ENCODE measurements at places on chromosomes 4 and X.

DNA sequence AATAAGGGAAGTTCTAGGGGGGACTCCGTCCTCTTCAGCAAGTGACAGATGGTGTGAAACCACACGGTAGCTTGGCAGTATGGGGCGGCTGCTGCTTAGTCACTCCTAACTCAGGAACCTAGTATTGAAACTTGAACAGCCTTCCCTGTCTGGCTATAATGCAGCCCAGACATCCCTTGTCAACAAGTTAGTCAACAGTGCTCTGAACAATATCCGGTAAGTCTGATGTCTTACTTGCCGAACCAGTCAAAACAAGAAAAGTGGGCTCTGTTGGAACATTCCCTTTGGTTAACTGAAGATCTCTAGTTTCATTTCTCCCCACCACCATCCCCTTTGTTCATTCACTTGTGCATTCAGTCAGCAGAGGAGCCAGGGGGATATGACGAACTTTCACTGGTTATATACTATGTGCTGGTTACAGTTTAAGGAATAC, 18.7 kb upstream of the CXCL13 start:
- no peak for DNase-seq

GRCh38 chr4:39118034-39118658, 56.1 kb downstream of the KLHL5 start:
- no peak for DNase-seq

- DNase-seq, result no peak
Measured at GRCh38 chr4:92814677-92815076, 510.9 kb downstream of the GRID2 start.

- no peak for DNase-seq
Measured at GRCh38 chrX:136237074-136237473, 14.1 kb downstream of the MAP7D3 start.

- DNase-seq, result no peak
Measured at GRCh38 chr4:78749972-78750727, 26.0 kb upstream of the BMP2K start.

- DNase-seq, result no peak
Measured at GRCh38 chr4:86608757-86609375, 14.8 kb downstream of the PTPN13 start.

DNA sequence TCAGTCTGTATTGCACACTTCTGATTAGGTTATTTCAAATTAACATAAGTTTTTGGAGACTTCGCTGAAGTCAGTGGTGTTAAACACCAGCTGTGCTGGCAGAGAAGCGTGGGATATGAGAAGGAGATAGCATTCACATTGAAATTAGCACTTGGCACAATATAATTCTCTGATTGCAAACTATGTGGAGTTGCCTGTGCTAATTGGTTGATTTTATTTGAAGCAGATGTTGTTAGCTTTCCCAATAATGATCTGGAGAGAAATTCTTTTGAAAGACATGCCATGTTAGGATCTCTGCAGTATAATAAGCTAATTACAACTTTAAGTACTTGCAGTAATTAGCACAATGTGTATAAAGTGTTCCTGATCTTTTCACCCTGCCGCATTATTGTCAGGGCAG, 367.4 kb upstream of the ARX start:
- no peak for DNase-seq

- DNase-seq, result no peak
Measured at GRCh38 chrX:39677978-39678791, 419.6 kb downstream of the BCOR start.

DNA sequence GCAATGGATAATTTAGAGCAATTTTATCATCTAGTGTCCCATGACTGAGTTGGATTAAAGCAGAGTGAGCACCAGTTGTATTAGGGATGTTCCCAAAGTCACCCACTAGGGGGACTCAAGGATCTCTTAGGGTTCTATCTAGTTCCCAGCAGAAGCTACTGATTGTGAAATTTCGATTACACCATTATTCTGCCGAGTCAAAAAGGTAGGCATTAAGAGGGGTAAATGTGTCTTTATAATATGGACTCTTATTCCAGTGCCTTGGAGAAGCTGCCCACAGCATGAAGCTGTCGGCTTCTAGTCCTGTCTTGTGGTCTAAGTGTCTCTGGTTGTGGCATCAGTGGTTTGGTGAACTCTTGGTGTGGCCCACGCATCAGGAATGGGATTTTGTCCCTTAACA, 53.3 kb downstream of the RGS12 start:
- DNase-seq, result peak; percentile 41

DNA sequence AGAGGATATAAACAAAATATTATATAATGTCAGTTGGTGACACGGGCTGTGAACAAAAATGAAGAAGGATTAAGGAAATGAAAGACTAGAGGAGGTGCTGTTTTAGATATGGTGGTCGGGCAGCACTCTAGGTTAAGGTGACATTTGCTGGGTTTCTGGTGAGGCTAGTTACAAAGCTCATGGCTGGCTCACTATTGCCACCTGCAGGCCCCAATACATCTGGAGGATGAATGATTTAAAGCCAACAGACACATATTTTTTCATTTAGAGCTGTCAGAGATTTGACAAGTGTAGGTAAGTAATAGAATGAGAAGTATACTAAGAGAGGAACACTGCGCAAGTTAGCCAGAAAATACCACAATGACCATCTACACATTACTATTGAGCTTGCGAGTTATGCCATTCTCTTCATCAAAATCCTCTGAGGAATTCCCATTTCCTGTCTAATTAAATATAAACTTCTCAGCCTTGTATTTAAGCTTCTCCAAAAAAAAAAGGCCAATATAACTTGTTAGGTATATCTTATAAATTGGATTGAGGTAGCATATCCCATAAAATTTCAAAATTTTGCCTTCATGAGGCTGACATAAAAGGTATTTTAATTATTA, 6.4 kb upstream of the FGG start:
- DNase-seq, result no peak

DNA sequence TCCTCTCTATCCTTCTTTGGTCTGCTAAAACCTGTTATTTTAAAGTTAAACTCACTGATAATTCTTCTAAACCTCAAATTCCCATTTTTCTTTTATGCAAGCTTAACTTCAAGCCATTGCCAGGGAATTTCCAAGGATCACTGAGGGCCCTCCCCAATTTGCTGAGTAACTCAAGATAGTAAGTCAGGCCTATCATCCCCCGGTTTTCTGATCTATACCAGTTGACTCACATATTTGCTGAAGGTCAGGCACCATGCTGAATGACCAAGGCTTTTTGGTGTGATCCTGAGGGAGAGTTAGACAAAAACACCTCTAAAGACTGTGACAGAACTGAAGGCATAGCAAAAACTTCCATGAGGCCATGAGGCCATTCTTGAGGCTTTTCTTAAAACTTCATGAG, 1301.9 kb downstream of the PCDH7 start:
- no peak for DNase-seq

DNA sequence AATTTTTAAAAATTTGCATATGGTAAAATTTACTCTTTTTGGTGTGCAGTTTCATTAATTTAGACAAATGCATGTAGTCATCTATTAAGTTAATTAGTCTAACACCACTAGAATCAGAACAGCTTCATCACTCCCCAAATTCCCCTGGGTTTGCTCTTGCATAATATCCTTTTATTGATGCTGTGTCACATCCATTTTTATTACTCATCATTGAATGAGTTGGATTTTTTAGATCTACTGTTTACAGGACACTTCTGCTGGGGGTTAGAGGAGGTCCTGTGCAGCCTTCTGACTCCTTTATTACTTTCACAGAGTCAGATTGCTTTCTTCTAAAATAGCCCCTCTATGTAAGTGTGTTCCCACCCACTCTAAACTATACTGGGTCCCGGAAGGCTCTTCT, 65.9 kb downstream of the MTHFD2L start:
- no peak for DNase-seq

GRCh38 chrX:94288325-94288724, 614.3 kb downstream of the FAM133A start:
- DNase-seq, result no peak

DNA sequence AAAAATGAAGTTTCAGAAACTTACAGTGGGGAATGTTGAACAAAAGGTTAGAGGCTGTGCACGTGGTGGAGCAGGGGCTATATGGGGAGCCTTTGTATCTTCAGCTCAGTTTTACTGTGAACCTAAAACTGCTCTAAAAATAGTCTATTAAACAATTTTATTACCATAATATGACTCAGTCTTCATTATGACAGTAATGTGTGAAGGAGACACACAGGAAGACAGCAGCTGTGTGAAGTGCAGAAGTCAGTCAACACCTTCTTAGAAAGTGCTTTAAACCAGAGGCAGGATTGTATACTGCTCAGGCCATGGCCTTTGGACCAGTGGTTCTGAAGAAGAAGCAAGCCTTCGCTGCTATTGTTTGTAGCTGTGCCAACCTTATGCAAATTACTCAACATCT, 89.7 kb downstream of the ARHGAP10 start:
- no peak for DNase-seq

GRCh38 chr4:135240796-135241195, 1039.2 kb upstream of the PABPC4L start:
- DNase-seq, result no peak

DNA sequence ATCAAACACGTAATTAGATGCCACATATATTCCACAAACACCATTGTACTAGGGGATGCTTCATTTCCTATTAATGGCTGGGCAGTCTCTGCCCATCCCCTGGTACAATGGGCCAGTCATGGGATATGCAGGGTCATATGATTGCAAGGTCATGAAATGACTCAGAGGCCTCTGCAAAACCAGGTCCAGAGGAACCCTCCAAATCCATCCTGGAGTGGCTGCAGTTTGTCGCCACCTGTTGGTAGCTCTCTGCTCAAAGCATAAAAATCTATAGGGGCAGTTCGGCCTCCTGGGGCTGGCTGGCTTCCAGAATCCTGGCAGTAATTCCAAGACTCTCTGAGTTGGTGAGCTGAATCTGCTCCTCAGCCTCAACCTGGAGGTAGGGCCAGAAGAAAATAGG, 22.9 kb upstream of the PUDP start:
- DNase-seq, result no peak

DNA sequence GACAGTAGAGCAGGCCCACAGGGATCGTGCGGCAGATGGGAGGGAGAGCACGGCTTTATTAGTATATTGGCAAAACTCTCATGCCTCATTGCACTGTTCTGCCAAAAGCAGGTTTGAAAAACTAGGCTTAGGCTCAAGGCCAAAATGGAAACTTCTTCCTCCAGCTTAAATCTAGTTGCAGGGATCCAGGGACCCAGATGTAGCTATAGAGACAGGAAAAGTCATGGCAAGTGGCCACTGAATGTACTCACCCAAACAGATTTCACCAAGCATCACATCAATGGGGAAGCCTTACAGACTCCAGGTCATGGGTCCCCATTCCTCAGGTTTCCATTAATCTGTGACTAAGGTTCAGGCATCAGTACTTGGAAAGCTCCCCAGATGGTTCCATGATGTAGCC, 149.2 kb downstream of the STK32B start:
- DNase-seq, result no peak

DNA sequence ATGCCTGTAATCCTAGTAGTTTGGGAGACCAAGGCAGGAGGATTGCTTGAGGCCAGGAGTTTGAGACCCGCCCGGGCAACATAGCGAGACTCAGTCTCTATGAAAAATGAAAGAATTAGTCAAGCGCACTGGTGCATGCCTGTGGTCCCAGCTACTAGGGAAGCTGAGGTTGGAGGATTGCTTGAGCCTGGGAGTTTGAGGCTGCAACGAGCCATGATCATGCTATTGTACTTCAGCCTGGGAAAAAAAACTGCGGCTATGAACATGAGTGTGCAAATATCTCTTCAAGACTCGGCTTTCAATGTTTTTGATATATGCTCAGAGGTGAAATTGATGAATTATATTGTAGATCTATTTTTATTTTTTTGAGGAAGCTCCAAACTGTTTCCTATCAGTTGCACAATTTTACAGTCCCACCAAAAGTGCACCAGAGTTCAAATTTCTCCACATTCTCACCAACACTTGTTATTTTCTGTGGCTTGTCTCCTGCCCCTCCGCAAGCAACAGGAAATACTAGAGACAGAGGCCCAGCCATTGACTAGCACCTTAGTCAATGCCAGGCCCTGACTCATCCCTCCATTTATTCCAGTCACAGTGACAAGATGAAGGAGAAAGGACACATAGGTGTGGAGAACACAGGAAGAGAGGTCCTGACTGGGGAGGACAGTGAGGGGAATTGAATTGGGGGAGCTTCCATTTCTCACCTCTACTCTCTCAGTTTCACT, 33.1 kb upstream of the ZNF41 start:
- no peak for DNase-seq

DNA sequence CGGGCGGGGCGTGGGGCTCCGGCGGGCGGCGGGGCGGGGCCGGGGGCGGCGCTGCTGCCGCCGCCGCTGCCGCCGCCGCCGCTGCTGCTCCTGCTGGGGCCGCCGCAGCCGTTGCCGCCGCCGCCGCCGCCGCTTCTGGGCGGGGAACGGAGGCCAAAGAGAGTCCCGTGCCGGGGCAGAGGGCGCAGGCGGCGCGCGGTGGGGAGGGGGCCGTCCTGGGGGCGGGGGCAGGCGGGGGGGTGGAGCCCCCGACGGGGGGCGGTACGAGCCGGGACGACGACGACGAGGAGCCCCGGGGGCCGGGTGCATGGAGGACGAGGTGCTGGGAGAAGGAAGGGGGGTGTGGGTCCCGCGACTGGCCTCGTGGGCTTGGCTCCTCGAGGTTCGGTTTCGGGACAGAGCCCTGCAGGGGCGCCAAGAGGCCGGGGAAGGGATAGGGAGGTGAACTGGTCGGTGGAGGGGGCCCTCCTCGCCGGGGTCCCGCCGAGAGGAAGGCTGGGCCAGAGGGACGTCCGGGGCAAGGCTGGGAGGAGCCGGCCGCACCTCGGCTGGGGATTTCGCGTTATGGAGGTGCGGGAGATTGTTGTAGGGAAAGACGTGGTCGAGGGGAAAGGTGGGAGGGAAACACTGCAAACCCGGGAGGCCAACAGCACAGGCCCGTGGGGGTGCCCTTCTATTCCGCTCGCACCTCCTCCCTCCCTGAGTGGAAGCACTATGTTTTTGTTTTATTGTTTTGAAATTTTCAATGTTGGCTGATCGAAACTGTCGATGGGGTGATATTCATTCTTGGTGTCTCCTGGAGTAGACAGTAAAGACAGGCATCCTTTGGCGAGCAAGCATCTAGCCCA, 1.9 kb downstream of the BCORL1 start:
- DNase-seq, result no peak

GRCh38 chr4:170198747-170199146, 109.0 kb upstream of the AADAT start:
- no peak for DNase-seq

DNA sequence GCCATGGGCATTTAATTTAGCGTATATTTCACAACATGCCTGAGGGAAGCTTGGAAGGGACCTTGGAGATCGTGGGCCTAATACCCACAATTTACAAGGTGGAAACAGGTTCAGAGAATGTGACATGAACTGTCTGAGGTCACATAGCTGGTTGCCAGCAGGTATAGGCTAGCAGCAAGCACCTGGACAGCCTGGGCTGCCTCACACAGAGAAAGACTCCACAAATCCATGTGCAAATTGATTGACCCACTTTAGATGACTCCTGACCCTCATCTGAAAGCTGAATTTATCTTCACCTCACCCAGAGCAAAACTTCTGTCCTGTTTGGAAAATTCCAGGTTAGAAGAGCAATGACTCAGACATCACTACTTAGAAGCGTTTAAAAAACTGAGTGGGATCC, 5.8 kb downstream of the PTTG2 start:
- DNase-seq, result no peak

DNA sequence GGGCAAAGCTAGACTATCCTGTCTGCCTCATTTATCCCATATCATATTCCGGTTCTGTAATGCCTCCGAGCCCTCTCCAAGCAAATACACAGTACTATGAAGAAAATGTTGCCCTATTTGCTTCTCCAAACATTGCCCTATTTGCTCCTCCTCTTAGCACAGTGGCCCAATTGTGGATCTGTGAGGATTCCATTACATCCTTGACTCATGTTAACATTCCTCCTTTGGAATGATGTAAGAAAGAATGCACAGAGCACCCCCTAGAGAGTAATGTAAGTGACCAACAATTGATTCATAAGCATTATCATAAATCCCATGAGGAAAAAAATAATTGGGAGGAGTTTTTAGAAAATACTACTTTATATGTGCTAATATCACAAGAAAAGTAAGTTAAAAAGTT, 11.3 kb upstream of the BTC start:
- no peak for DNase-seq

Data from Panc1 (cell line).